Stimulated activated CD4-positive, alpha-beta T cell treated with anti-CD3 and anti-CD28 coated beads, Interleukin-12 subunit alpha, Interleukin-12 subunit beta, amount 100 ng/mL, for 48 hours (primary cell): ENCODE measurements at places on chromosomes 5 and 9.
A peak's percentile ranks its signal among the peaks of the same experiment; 100 is the strongest.

DNA sequence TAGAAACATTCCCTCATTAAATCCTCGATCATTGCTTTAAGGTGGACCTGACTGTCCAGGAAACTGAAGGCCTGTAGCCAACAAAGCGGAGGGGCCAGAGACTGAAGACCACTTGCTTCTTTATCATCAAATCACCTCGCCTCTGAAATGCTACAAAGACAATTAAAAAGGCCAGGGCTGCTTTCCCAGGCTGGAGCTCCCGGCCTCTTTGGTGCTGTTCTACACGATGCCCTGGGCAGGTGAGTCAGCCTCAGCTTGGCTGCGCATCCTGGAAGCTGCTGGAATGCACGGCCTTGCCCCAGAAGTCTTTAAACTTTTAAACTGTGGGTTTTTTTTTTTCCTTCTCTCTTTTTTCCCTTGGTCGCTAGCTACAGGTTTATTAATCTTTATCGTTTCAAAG lies 46.5 kb downstream of the SH3PXD2B start:
- DNase-seq: no peak

GRCh38 chr5:3220638-3221288 lies 374.9 kb upstream of the IRX1 start:
- no peak for DNase-seq

DNA sequence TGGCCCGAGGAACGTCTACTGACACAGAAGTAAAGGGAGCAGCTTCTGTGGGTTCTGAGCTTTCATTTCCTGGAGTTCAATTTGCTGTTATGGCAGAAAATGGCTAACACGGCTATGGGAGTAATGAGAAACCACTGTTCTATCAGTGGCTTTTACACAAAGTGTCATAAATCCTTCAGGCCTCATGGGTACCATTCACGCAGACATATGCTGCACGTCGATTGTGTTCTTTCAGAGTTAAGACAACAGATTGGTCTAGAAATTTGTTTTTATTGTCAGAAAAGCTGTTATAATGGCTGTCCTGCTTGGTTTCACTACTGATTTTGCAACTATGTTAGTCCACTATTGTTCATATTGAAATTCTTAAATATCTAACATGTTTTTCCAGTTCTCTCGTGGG lies 135.4 kb downstream of the ALDH1A1 start:
- DNase-seq: no peak

DNA sequence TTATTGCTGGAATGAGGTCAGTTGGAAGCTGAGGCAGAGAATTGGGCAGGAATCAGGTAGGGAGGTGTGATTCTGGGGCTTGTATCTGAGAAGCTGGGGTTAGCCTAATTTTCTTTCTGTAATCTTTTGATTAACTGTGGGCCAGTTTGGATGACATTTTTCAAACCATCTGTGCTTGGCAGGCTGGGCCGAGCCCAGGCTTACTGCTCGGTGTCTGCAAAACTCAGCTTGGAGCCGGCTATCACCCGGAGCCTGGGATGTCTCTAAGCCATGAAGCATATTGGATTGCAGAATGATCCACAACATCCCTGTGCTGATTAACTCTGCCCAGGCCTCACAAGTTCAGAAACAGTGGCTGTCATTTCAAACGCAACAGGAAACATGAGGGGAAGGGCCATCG lies 26.5 kb downstream of the KCNMB1 start:
- no peak for DNase-seq

DNA sequence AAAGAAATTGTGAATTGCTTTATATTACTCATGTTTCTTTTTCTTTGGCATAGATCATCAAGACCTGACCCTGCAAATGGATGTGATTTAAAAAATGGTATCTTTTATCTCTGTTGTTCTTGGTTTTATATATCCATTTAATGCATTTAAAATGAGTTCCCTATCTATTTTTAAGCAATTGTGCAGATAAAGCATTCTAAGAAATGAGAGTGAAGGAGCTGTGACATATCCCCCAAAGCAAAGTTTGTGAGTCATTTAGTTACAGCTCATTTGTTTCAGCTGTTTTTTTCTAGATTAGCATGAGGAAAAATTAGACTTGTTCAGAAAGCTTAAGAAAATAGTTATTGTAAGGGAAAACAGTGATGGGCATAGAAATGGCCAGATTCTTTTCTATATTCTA lies 7.6 kb upstream of the ELOVL7 start:
- no peak for DNase-seq

DNA sequence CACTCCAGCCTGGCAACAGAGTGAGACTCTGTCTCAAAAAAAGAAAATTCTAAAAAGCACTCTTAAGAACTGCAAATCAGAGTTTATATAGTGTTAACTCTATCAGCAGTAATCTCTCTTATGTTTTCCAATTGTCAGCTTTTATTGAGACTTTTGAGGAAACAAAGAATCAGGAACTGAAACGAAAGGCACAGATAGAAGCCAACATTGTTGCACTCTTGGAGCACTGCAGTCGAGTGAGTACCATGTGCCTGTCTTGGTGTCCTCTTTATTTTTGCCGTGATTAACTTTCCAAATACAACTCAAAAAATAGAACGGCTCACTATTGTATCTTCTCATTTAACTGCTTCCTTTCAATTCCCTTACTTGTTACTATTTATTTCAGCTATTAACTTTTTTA lies 41.7 kb upstream of the LRRC19 start:
- DNase-seq: no peak

DNA sequence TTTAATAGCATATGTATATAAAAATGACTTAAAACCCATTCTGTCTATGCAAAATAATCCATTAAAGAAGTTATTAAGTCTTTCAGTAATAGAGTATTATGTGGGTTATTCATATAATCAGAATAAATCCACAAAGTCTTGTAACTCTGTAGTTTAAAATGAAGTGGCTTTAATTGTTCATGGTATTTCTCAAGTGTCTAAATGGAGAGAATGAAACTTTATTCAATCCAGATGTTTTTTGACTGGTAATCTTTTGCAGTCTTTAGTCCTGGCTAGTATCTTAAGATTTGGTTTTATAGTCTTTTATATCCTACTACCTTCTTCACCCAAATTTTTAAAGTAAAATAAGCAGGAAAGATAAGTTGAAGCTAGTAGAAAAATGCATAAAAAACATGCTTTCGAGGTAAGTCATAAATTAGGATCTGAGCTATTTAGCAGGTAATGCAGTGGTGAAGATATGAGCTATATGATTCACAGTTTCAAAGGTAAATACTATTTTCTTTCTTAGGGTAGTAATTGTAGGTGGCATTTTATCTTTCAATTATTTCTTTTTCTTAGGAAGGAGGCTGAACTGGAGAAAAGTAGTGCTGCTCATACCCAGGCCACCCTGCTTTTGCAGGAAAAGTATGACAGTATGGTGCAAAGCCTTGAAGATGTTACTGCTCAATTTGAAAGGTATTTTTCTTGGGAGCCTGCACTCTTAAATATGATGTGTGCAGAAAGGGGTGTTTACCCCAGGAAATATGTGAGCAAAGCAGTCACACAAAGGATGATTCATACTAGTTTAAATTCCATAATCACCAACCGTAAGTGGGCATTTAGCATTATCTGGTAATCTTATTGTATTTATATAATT lies 17.9 kb downstream of the HMMR start:
- DNase-seq: no peak

- DNase-seq: no peak
Observed at GRCh38 chr5:41871852-41872251, 1.6 kb upstream of the OXCT1 start.

- no peak for DNase-seq
Observed at GRCh38 chr5:69187342-69187741, 2.0 kb upstream of the CENPH start.

DNA sequence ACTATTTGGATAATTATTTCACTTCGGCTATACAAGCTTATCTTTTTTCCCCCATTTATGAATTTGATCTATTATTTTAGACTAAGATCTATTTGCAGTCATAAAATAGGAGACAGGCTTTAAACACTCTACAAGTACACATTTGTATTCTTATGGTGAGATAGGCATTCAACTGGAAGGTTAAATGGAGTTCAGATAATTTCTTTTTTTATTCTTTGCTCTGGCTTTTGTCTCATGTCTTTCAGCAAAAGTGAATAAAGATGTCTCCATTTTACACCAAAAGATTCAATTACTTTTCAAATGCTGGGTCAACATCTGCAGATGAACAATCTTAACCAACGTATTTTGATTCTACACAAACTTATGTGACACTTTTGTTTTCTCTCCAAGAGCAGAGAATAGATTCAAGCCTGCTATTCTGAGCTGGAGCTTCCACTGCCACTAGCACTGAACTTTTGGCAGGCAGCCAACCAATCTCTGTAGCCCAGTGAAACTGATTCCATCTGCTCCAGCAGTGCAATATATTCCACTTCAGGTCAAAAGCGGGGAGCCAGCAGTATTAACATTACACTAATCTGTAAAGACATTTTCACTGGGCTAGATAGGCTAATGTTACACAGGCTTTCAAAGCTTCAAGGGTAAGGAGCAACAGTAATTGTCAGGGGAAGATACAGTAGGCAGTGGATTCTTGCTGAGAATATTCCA lies 452.0 kb upstream of the ZNF608 start:
- no peak for DNase-seq

- DNase-seq: peak; percentile 12
Observed at GRCh38 chr5:148443998-148444397, 60.2 kb downstream of the FBXO38 start.
